Prostate gland (tissue), 2 donors: ENCODE measurements at places on chromosomes 3 and 15. TPM values are rescaled to one million over a fixed set of nuclear protein-coding genes. Genes with fewer than 3 reads are reported as not detected.

GRCh38 chr3:24379936-24380335 is 114.7 kb downstream of the THRB start:
- peak; percentile 25 for DNase-seq

GRCh38 chr3:146770881-146771280 is 165.7 kb upstream of the PLSCR5 start:
- DNase-seq, result no peak

DNA sequence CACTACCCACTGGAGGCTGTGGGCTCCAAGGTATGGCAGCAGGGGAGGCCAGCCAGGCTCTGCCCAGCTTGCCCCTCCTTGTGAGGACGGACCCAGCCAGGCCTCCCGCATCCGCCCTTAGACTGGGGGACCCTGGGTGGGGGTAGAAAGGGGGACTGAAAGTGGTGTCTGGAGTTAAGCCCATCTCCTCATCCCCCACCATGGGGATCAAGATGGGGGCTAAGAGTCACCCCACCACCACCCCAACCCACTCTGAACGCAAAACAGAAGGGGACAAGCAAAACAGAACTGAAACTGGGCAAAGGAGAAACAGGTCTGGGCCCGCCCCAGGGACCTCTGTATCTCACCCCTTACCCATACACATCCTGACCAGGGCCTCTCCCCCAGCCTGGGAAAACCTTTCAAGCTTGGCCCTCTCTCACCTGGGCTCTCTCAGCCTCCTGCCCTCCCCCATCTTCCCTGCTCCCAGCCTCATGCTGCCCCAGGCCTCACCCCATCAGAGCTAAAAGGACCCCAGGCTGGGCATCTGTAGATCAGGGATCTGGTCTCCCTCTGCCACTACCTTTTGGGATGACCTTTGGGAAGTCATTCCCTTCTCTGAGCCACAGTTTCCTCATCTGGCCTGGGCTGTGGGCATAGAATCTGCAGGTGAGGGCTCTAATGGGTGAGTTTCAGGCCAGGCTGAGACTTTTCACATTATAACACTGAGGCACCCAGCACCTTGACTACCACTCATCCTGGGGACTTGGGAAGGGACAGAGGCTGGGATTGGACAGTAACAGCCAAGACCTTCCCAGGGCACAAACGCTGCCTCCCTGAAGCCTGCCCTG is 30.0 kb upstream of the CYP11A1 start:
- no peak for DNase-seq

GRCh38 chr15:30956216-30957124 is 35.0 kb downstream of the MTMR10 start:
- no peak for DNase-seq

DNA sequence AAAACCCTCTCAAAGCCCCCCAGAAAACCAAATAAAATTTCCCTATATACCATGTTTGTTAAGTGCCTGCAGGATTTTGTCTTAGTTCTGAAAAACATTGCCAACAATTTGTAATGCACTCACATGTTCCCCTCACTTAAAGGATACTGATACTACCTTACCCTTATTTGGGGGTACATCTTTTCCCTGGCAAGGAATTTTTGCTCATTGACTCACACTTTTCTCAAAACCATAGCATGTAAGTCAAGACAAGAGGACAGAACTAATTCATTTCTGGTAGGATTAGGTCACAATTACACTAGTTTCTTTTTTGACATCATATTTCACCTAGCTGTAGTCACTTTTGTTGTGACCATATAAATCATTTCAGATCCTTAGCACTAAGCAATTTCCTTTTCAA is 222.2 kb downstream of the THRB start:
- no peak for DNase-seq

GRCh38 chr3:182261041-182261440 is 532.3 kb upstream of the ATP11B start:
- no peak for DNase-seq

DNA sequence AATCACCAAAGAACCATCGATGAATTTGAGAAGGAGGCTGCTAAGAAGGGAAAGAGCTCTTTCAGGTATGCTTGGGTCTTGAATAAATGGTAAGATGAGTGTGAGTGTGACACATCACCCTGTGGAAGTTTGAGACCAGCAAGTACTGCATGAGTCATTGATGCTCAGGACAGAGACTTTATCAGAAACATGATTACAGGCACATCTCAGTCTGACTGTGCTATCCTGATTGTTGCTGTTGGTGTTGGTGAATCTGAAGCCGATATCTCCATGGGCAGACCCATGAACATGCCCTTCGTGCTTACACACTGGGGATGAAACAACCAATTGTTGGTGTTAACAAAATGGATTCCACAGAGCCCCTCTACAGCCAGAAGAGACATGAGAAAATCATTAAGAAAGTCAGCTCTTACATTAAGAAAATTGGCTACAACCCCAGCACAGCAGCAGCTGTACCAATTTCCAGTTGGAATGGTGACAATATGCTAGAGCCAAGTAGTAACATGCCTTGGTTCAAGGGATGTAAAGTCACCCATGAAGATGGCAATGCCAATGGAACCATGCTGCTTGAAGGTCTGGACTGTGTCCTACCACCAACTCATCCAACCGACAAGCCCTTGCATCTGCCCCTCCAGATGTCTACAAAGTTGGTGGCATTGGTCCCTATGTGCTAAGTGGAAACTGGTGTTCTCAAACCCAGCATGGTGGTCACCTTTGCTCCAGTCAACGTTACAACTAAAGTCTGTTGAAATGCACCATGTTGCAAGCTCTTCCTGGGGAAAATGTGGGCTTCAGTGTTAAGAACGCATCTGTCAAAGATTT is 20.5 kb downstream of the TM4SF4 start:
- DNase-seq, result no peak

TP63 gene
- 67.5 TPM for total RNA-seq

- DNase-seq, result no peak
Measured at GRCh38 chr3:124295362-124295761, 303.4 kb upstream of the ROPN1 start.

DNA sequence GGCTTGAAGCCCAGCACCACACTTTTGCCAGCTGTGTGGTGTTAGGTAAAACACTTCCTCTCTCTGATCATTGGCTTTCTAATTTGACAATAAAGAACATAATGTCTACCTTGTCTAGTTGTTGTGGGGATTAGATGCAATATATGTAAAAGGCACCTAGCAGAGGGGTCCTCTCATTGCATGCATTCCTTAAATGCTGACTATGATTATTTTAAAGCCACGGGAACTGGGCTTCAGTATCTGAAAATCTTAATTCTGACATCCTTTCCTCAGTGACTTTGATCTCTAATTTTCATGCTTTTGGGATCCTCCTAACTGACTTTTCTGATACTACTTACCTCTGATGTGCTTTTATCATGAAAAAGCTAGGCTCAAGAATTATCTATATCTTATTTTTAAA is 596.3 kb downstream of the TAFA4 start:
- DNase-seq, result no peak

P2RY12 gene
- total RNA-seq, result 0.97 TPM

DNA sequence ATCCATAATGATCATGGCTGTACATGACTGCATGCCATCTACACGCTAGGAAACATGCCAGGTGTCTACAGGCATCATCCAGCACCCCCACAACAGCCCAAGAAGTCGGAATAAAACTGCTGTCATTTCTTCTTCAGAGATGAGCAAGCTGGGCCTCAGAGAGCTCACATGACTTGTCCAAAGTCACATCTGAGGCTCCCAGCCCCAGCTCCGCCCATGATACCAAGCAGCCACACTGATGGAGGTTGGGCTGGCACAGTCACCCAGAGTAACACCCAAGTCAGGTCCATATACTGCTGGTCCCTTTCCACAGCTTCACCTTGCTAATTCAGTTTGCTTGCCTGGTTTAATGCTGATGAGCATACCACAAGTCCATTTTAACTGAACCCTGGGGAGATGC is 116.6 kb downstream of the SEC22A start:
- no peak for DNase-seq

CASR gene
- 1.2 TPM for total RNA-seq

MCF2L2 gene
- total RNA-seq, result 4.0 TPM

- no peak for DNase-seq
Measured at GRCh38 chr3:58366699-58367098, 34.0 kb downstream of the PXK start.

DNA sequence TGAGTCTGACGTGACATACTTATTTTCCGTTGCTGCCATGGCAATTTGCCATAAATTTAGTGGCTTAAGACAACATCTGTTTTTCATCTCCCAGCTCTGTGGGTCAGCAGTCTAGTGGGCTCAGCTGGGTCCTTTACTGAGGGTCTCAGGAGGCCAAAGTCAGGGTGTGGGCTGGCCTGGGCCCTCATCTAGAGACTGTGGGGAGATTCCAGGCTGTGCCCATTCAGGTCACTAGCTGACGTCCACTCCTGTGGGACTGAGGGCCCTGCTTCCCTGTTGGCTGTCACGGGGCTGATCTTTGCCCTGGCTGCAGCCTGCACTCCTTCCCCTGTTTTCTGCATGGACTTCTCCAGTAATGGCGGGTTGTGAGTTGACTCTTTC is 19.1 kb downstream of the FGD5 start:
- DNase-seq, result no peak

POLQ gene
- 1.0 TPM for total RNA-seq

GRCh38 chr15:86876387-86876944 is 796.8 kb downstream of the AGBL1 start:
- no peak for DNase-seq

DNA sequence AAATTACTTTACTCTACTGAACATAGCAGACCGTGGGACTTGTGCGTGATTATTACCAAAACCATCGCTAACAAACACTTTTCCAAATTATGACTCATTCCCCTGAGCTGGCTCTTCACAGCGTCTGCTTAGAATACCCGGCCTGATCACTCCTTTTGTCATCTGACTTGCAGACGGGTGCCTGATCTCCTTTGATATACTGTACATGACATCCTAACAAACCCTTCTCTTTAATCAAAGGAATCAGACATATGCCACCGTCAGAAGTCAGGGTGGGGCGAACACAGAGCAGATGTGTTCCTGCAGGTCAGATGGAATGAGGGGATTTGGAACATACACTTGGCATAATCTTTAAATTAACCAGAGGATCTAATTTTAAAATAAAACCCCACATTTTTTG is 48.5 kb upstream of the SH3GL3 start:
- no peak for DNase-seq

DNA sequence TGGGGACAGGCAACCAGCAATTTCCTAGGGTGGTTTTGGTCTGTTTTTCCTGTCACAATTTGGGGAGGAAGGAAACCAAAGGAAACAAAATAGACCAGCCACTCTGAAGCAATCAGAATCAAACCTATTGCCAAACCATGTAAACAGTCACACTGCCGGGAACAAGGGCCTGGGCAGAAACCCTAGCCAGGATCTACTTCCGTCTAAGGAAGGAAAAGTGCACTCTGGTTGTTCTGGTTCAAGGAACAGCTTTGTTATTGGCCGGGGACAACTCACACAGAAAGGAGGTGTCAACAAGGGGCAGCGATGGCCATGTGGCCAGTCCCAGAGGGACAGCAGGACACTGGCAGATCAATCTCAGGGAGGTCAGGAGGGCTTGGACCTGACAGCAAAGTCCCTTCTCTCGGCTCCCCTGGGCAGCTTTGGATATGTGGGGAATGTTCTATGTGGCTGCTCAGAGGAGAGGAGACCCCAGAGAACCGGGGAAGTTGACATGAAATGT is 17.5 kb upstream of the RAD18 start:
- no peak for DNase-seq

DNA sequence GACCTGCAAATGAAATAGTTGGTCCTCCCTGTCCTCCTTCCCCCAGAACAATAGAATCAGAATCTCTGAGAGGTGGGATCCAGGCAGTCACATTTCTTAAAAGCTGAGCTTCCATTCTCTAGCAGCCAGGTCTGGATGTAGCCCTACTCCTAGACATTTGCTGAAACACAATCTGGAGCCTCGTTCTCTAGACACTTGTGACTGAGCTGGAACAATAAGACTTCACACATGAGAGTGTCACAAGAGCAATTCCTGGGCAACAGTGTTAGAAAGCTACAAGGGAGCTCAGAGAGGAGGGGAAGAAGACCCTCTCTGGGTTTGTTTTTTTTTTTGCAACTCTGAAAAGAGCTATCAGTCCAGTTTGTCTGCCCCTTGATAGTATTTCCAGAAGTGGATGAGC is 14.5 kb downstream of the CORO2B start:
- DNase-seq, result no peak

- DNase-seq, result no peak
Measured at GRCh38 chr3:112813016-112813415, 33.6 kb downstream of the CD200R1L start.

DNA sequence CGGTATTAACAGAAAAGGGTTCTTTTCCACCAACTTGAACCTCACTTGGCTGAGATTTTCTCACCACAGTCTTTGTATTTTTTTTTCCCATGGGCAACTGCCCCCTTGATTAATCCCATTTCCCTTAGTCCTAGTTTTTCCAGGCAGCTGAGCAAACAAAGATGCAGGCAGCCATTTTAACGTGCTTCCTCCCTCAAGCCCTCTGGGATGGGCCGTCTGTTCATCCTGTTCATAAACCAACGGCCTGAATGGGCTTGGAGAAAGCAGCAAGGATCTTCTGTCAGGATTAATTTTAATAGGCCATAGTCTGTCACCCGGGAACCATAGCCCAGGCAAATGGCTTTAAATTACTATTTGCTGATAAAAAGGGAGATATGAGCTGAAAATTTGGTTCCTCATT is 10.4 kb upstream of the POLR2M start:
- DNase-seq, result no peak

IL12A gene
- 1.3 TPM for total RNA-seq

DNA sequence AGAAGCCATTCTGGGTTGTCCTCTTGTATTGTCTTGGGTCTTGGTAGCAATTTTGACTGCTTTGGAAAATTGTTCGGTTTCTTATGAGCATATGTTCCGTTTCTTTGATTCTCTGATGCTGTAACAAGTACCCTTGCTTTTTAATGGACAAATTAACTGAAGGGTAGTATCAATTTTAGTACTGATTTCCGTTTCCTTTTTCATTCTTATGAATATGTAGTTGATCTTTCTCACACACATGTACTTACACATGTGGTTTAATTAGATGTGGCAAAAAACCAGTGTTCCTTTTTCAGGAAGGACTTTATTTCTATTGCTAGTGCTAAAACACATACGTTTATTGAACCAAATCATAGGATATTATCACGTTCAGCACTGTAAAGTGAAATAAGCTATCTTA is 119.1 kb downstream of the TCF12 start:
- no peak for DNase-seq

FAM107A gene
- 80.2 TPM for total RNA-seq

DNA sequence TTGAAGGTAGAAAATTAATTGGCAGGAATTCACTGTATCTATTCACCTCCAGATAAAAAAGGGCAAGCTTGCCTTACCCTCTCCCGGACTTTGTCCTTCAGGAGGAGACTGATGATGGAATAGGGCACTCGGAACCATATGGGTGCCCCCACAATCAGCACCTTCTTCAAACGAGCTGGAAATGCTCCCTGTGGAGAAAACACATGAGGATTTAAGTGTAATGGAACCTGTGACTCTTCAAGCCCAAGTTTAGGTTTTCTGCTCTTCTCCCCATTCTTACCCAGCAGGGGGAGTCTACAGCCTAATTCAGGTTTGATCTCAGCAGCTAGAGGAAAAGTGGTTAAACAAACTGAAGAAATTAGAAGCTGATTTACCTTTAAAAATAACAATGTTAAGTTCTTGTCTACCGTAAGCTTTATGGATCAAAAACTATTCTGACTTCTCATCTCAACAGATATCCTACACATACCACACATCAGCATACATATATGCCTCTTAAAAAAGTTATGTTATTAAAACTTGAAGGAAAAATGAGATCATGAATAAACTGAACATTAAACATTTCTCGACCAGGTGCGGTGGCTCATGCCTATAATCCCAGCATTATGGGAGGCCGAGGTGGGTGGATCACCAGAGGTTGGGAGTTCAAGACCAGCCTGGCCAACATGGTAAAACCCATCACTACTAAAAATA is 57.5 kb upstream of the SIN3A start:
- no peak for DNase-seq

SYNPR gene
- total RNA-seq, result not detected

GRCh38 chr3:197475514-197475913 is 80.3 kb downstream of the BDH1 start:
- DNase-seq, result no peak
